ENCODE measurements at places on chromosomes 16 and 17. TPM values are rescaled to one million over a fixed set of nuclear protein-coding genes. Genes with fewer than 3 reads are reported as not detected.

DNA sequence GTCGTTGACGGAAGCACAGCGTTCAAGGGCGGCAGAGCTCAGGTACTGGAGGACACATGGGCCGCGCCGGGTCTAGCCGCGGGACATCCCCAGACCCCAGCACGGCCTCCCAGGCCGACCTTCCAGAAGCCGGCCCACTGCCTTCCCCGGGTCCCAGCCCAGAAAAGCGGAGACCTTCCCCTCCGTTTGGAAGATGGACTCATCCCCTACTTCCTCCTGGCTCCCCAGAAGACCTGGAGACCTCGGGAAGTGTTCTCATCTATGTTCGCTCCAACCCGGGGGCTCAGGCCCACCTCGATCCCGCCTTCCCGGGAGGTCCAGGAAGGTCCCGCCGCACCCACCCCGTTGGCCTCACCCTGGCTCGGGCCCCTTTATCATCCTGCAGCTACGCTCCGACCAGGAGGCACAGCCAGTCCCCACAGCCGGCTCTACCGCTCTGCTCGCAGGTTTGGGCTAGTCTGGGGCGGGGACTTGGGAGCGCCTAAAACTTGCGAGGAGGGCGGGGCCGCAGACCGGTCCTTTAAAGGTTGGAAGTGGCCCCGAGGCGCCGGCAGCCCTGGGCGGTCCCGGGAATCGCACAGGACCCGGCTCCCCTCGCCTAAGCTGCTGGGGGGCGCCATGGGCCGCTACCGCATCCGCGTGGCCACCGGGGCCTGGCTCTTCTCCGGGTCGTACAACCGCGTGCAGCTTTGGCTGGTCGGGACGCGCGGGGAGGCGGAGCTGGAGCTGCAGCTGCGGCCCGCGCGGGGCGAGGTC, at the start of gene ALOX12:
Gene ALOX12 (plus strand): TSS at position 550 of the 756 bp plus-strand sequence. CDS start 69 bp downstream, at position 619.
- peaks cover 14% of the 10 kb centered on the region for H3K36me3 ChIP-seq
- no peak within 1 kb of the TSS for H3K27ac ChIP-seq
- peaks cover 2% of the 10 kb centered on the region for H3K4me1 ChIP-seq

GRCh38 chr16:46884513-46885293, 541 bp downstream of the GPT2 start:
- H3K36me3 ChIP-seq: peaks cover 5% of the 10 kb centered on the region
- peaks cover 14% of the 10 kb centered on the region for H3K4me1 ChIP-seq
- peaks cover 25% of the 10 kb centered on the region for H3K27me3 ChIP-seq
- peak; percentile 48 for DNase-seq

DNA sequence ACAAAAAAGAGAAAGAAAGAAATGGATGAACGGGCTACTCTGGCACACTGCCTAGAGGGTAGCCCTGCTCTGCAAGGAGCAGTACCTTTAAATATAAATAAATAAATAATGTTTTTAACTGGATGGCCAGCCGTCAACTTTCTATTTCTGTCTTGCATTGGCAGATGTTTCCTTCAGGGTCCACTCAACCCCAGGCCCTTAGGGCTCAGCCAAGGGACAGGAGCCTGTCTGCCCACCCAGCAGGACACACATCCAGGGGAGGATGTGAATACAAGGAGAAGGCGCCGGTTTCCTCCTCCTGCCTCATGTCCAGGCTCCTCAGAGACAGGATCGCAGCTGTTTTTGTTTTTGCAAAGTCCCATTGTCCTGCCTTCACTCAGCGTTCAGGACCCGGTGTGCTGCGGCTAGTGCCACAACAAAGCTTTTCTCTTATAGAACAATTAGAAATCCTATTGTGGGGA, 22.6 kb downstream of the TTYH2 start:
- no peak overlapping the region for H3K27ac ChIP-seq
- no peaks in the 10 kb centered on the region for H3K36me3 ChIP-seq
- peaks cover 1% of the 10 kb centered on the region for H3K4me1 ChIP-seq
- no peak overlapping the region for H3K4me3 ChIP-seq
- H3K27me3 ChIP-seq: no peaks in the 10 kb centered on the region
- no peak for DNase-seq

- peak overlapping the region; percentile 91 for H3K4me3 ChIP-seq
- H3K27ac ChIP-seq: peak overlapping the region; percentile 76
- peak; percentile 86 for DNase-seq
- H3K4me1 ChIP-seq: peaks cover 46% of the 10 kb centered on the region
- H3K27me3 ChIP-seq: peaks cover 45% of the 10 kb centered on the region
Measured at GRCh38 chr17:8125154-8125946, 1.4 kb upstream of the HES7 start.

- peak overlapping the region; percentile 73 for H3K4me3 ChIP-seq
- H3K36me3 ChIP-seq: peaks cover 3% of the 10 kb centered on the region
- peaks cover 14% of the 10 kb centered on the region for H3K27me3 ChIP-seq
- no peak overlapping the region for H3K27ac ChIP-seq
- peaks cover 23% of the 10 kb centered on the region for H3K4me1 ChIP-seq
- peak; percentile 39 for DNase-seq
Measured at GRCh38 chr17:1714427-1714979, 4.3 kb upstream of the TLCD2 start.

Gene GFER
- 31.9 TPM for total RNA-seq

Gene HAS3
- total RNA-seq: 1.6 TPM

DNA sequence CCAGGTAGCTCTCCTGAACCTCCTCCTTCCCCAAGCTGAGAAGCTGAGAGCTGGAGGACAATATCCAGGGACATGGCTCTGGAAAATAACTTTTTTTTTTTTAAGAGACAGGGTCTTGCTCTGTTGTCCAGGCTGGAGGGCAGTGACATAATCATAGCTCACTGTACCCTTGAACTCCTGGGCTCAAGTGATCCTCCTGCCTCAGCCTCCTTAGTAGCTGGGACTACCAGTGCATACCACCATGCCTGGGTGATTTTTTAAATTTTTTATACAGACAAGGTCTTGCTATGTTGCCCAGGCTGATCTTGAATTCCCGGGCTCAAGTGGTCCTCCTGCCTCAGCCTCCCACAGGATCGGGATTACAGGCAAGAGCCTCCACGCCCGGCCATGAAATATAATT, 6.2 kb downstream of the SLC46A1 start:
- H3K36me3 ChIP-seq: peaks cover 1% of the 10 kb centered on the region
- no peak overlapping the region for H3K27ac ChIP-seq
- no peak overlapping the region for H3K4me3 ChIP-seq
- H3K27me3 ChIP-seq: no peaks in the 10 kb centered on the region

DNA sequence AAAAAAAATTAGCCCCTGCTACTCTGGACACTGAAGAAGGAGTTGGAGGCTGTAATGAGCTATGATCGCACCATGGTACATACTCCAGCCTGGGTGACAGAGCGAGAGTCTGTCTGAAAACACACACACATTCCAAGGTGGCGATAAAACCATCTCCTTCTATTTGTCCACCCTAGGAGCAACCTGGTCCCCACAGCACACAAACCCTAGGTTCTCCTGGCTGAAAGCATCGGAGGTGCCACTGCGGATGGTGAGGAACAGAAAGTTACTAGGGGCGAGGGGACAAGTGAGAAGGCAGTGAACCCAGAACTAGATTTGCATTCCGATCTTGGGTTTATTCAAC, 1.4 kb upstream of the ECI1 start:
- no peak overlapping the region for H3K4me3 ChIP-seq
- DNase-seq: no peak
- no peak overlapping the region for H3K27ac ChIP-seq

DNA sequence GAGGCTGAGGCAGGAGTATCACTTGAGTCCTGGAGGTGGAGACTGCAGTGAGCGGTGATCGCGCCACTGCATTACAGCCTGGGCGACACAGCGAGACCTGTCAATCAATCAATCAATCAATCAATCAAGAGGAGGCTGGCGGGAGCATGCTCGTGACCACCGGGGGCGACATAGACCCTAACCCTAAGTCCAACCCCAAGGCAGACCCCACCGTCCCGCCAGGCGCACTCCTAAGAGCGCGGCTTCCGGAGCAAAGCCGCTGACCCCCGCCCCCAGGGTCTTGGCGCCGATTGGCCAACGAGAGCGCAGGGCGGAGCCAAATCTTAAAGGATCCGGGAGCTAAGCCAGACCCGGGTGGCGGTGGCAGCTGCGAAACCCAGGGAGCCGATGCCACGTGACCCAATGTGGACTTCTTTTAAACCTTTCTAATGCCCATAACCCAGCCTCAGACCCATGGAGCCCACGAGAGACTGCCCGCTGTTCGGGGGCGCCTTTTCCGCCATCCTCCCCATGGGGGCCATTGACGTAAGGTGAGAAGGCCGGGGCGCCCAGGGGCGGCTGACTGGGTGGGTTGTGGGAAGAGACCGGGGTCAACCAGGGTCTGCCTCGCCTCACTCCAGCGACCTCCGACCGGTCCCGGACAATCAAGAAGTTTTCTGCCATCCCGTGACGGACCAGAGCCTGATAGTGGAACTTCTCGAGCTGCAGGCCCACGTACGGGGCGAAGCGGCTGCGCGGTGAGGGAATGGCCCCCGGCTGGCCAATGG, at the start of gene RANGRF:
Gene RANGRF (plus strand): TSS at position 335 of the 767 bp plus-strand sequence. CDS start 119 bp downstream, at position 454.
- H3K4me3 ChIP-seq: peak within 1 kb of the TSS; percentile 99
- DNase-seq: peak; percentile 87
- H3K27ac ChIP-seq: peak within 1 kb of the TSS; percentile 96

DNA sequence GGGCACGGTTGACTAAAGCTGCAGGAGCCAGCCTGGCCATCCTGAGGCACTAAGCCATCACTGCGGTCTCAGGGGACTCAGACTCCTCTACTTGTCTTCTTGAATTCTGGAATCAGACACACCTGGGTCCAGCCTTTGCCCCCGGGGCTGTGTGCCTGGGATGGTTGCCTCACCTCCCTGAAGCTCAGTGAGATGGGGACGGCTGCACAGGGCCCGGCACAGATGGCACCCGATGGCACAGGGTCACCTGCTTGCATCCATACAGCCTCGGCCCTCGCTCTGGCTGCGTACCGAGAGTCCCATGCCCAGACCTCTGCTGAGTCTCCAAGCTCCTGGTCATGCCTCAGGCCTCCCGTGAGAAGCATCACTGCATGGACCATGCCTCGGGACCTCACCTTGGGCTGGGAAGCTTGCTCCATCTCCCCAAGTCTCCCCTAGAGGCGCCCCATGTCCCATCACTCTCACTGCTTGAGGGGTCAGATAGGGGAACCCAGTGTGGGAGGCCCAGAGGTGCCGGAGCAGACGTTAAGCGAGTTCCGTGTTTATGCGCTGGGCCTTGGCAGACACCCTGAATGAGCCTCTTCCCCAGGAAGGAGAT, 316.3 kb downstream of the SEC14L1 start:
- peaks cover 63% of the 10 kb centered on the region for H3K4me1 ChIP-seq
- H3K27me3 ChIP-seq: no peaks in the 10 kb centered on the region
- peak overlapping the region; percentile 99 for H3K4me3 ChIP-seq
- peak; percentile 62 for DNase-seq
- H3K27ac ChIP-seq: peak overlapping the region; percentile 94

DNA sequence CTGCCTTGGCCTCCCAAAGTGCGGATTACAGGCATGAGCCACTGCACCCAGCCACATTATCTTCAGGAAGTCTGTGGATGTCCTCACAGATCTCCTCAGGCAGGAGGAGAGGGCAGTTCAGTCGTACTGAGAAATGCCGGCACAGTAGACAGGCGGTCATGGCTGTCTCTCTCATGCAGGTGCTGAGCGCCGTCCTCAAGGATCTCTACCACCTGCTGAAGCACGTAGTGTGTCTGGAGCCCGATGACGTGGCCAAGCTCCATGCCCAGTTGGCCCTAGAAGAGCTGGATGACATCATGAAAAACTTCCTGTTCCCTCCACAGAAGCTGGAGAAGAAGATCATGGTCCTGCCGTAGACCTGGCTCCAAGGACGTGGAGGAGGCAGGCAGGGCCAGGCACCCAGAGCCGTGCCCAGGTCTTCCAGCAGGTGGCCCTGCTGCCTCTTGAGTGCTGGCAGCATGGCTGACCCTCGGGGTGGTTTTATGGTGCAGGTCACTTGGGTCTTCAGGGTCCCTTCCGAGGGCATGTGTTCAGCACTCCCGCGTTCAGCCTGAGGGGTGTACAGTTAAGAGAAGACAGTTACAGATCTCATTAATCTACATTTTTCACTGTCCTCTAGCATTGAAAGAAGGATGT, 22.0 kb upstream of the HAS3 start:
- no peak for DNase-seq
- peaks cover 3% of the 10 kb centered on the region for H3K36me3 ChIP-seq
- H3K27ac ChIP-seq: no peak overlapping the region
- H3K27me3 ChIP-seq: no peaks in the 10 kb centered on the region
- H3K4me3 ChIP-seq: no peak overlapping the region
- H3K4me1 ChIP-seq: peaks cover 9% of the 10 kb centered on the region

Gene NLRC3
- 97.4 TPM for total RNA-seq
